ENCODE measurements at places on chromosomes 11 and 22. TPM values are rescaled to one million over a fixed set of nuclear protein-coding genes. Genes with fewer than 3 reads are reported as not detected.

ESAM gene
- polyA plus RNA-seq = not detected

FGF4 gene
- not detected for polyA plus RNA-seq

SLC22A9 gene
- not detected for polyA plus RNA-seq

NPTXR gene
- 1.0 TPM for polyA plus RNA-seq

CASP5 gene
- not detected for polyA plus RNA-seq

RFPL2 gene
- polyA plus RNA-seq = 1.9 TPM

HEPN1 gene
- not detected for polyA plus RNA-seq

- no peak for DNase-seq
Observed at GRCh38 chr22:19393704-19394103, 37.8 kb downstream of the HIRA start.

GRCh38 chr22:46540874-46541273 lies 3.5 kb upstream of the CELSR1 start:
- no peak for DNase-seq

- DNase-seq = no peak
Observed at GRCh38 chr11:118618991-118619375, 11.6 kb downstream of the PHLDB1 start.

GRCh38 chr11:15525582-15525981 lies 410.9 kb downstream of the INSC start:
- DNase-seq = no peak

DNA sequence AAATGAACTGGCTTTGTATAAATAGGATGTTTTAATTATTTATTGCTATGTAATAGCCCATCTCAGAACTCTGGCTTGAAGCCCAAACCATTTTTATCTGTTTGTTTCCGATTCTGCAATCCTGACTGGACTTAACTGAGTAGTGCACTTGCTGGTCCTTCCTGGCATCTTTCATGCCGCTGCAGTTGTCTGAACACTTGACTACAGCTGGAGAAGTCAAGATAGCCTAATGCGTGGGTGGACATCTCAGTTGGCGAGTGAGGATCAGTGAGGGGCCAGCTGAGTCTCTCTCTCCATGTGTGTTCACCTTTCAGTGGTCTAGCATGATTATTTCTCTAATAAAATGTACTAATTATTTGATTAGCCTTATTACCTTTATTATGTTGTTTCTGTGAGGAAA lies 105.8 kb downstream of the PRMT3 start:
- DNase-seq = no peak

DNA sequence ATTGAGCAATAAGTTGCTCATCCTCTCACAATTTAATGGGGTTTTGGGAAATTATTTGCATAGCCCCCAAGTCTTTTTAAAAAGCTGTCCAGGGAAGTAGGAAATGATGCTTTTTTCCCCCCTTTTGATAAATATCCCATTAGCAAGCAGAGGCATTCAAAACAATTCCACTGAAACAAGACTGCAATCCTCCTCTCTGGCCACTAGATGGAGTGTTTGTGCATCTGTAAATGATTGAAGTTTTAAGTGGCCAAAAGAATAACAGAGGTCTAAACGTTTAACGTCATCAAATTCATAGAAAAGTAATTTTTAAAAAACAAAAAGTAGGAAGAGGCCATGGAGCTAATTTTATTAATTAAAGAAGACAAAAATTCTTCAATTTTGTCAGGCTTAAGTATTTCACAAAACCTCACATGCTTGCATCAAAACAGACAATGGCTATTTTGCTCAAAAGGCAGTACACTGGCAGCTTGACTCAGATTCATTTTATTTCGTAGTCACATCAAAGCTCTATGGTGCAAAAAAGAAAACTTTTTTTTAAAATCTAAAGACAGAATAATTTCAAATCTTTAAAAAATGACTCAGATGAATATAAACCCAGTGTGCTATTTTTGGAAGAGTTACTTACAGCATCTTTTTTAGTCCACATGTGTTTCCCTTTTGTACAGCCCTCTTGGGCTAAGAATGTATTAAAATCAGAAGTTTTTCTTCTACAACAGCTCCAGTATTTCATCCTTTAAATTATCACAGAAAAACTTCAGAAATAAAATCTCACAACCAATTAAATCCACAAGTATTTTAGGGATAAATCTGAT lies 17.8 kb downstream of the CHORDC1 start:
- no peak for DNase-seq

DNA sequence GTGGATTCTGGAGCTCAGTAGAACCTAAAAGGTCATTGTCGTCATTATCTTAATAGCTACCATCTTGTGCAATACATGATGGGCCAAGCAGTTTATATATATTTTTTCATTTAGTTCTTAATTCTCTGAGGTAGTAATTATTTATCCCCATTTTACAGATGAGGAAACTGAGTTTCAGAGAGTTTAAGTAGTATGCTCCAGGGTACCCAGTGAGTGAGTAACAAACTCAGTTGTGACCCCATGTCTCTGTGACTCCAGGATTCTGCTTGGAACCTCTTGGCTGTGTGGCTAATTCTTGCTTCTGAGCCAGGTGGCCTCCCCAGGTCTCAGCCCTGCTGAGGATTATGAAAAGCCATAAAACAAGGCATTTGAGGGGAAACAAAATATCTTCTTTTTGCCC lies 82.6 kb downstream of the CEP164 start:
- DNase-seq = no peak

- no peak for DNase-seq
Observed at GRCh38 chr11:119627286-119627685, 101.7 kb downstream of the NECTIN1 start.

DNA sequence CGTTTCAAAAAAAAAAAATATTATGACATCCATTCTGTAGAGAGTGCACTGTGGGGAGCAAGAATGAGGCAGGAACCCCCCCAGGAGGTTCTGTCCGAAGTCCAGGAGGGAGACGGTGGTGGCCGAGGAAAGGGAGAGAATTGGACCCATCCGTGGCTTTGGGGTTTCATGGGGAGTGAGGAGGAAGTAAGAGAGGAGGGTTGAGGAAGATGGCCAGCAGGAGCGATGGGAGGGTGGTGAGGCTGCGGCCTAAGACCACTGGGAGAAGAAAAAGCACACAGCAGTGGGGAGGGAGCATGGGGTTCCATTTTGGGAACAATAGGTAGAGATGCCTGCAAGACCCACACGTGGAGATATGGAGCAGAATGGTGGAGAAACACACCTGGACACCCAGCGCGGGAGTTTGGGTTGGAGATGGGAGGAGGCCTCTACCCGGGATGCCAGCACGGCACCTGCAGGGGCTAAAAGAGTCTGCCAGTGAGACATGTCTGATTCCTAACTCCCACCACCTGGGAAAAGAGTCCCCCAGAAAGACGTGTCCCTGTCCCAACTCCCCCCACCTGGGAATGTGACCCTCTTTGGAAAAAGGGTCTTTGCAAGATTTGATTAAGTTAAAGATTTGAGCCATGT lies 72.5 kb upstream of the SHANK2 start:
- no peak for DNase-seq

DNA sequence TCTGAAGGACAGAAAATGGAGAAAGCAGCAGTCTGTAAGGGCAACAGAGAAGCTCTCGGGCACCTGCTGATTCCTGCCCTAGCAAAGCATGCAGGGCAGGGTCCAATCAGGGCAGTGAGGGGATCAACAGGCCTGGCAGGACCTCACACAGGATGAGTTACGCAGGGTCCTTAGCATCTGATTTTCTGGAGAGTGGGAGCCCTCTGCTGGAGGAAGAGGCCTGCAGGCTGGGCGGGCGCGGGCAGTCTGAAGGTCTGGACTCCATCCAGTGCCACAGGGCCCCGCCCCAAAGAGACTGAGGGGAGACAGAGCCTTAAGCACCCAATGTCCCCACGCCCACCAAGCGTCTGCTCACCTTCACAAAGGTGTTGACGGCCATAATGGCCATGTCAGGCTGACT lies 28.9 kb downstream of the AP1B1 start:
- no peak for DNase-seq

GRCh38 chr11:35260342-35260985 lies 121.5 kb downstream of the CD44 start:
- no peak for DNase-seq

- no peak for DNase-seq
Observed at GRCh38 chr11:70720281-70720680, 322.0 kb downstream of the CTTN start.

DNA sequence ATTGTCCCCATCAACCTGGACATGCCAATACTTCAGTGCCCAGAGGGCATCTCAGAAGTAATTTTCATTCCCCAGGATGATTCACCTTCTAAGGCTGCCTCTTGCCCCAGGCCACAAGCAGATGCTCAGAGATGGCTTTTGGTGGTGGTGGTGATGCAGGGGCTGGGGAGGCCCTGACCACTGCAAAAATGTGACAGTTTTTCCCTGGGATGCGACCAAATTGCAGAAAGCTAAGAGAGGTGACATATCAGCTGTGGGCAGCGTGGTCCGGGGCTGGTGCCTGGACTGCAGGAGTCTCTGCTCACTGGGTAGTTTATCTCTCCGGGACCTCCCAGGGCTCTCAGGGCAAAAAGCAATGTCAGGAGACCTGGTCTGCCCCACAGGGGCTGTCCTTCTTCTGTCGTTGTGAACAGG lies 39.7 kb upstream of the ACCSL start:
- DNase-seq = no peak

- no peak for DNase-seq
Observed at GRCh38 chr11:111460856-111461255, 51.3 kb downstream of the BTG4 start.

DNA sequence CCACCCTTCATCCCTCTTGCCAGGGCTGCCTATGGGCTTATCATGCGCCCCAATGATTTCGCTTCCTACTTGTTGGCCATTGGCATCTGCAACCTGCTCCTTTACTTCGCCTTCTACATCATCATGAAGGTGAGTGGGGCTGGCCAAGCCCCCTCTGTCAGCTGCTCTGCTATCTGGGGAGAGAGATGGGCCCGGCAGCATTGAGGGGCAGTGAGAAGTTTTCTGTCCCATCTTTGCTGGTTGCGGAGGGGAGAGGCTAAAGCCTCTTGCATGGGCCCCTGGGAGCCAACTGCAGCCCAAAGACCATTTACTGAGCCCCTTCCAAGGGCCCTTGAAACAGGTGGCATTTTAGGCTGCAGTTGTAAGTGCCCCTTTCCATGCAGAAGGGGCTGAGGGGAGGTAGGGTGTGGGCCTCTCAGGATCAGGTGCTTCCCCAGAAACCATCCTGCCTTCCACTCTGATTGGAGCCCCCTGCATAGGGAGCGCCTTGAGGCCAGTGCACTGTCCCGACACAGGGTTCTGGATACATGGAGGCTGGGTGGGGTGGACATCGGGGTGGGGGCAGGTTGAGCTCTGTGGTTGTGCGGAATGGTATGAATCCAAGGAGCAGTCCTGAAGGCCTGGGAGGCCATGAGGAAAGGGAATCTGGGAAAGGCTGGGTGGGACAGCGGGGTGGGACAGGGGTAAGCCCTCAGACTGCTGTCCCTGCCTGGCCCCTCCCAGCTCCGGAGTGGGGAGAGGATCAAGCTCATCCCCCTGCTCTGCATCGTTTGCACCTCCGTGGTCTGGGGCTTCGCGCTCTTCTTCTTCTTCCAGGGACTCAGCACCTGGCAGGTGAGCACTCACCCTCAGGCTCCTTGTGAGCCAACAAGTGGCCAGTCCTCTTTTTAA lies 5.8 kb upstream of the TAGLN start:
- DNase-seq = no peak

Data from CD8-positive, alpha-beta memory T cell (primary cell).